ENCODE measurements at places on chromosomes 2 and 18.

DNA sequence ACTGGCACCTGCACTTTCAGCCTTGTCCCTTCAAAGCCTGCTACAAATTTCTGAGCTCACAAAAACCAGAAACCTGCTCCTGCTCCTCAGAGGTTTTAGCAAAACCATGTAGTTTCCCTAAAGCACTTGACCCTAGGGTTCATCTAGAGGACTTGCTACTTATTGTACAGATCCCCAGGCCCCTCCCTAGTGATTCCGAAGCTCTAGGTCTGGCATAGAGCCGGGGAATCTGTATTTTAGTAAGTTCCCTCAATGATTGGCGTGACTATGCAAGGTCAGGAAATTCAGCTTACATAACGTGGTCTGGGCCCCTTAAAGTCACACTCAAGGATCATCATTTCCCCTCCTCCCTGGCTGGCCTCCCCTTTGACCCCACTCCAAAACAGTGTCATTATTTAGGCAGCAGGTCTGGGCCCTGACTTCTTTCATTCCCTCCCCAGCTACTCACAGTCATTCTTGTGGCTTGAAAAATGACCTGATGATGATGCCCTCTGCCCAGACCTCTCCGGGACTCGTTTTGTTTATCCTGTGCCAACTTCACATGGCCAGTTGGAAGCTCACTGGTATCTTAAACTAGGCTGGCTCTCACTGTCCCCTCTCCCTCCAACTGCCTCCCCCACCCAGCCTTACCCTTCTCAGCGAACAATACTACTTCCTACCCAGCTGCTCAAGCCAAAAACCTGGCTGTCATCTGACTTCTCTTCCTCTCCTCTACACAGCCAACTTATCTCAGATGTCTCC, 36.0 kb downstream of the WDFY1 start:
- no peak for DNase-seq

GRCh38 chr2:169966454-169966853, 139.2 kb downstream of the UBR3 start:
- no peak for DNase-seq

- no peak for DNase-seq
These were observed 14.1 kb downstream of the RIF1 start for GRCh38 chr2:151423760-151424159.

DNA sequence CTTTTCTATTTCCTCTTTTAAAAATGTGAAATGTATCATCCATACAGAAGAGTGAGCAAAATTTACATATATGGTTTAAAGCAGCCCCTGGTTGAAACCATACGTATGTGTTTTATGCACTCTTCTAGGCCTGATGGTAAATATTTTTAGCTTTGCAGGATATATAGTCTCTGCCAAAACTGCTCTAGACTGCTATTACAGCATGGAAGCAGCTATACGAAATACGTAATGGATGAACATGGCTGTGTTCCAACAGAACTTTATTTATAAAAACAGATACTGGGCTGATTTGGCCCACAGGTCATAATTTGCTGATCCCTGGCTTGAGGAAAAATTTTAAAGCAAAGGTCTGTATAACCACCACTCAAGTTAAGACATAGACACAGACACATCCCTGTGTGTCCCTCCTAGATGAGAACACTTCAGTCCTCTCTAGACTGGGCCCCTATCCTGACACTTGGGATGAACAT, 42.5 kb upstream of the ATP8B1 start:
- no peak for DNase-seq

DNA sequence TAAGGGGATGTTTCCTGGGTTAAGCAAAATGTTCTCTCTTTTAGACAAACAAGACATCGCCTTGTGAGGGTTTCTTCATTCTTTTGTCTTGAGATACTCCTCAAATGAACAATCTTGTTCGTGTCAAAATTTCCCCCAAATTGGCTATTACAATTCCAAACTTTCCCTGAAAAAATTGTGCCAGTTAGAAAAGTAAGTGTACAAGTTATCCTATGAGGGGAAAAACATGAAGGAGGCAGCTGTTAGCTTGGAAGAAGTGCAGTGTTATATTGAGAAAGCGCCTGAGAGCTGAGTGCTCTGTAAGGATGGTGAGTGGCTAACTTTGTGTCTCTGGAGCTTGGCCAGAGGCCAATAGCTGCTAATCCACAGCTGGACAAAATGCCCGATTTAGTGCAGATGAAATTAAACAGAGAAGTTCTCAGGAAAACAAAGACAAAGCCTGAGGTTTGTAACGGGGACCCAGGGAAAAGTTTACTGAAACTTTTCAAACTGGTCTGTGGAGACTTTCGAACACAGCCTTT, 14.1 kb upstream of the PLEKHH2 start:
- DNase-seq, result no peak

GRCh38 chr18:31664101-31664500, 20.3 kb downstream of the B4GALT6 start:
- DNase-seq, result no peak

- peak; percentile 47 for DNase-seq
These were observed 136.5 kb upstream of the HAAO start for GRCh38 chr2:42928692-42929545.

- DNase-seq, result no peak
These were observed 34.7 kb downstream of the ST6GAL2 start for GRCh38 chr2:106851087-106851874.

DNA sequence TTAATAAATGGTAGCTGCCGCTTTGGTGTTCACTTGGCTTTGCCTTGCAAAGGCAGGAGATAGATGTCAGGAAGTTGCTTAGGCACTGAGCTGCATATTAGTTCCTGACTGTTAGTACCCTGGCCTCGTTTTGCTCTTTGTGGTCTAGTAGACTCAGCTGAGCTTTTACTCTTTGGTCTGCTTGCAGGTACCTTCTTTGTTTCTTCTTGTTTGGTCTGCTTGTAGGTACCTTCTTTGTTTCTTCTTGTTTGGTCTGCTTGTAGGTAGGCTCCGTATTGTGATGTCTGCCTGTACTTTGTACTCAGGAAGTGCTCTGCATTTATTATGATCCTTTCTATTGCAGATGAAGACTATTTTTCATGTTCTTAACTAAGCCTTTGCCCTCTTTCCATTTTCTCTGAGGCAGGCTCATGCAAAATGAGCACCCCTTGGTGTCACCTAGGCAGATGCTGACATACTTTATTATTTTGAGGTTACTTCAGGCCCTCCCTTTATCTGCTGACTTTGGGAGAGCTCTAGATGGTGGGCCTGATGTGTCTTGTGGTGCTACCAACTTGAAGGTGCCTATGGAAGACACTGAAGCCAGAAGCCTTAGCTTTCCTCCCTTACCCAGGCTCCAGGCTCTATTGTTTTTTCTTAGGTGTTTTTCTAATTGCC, 6.0 kb downstream of the RPIA start:
- no peak for DNase-seq

- no peak for DNase-seq
These were observed 6.2 kb downstream of the KCNIP3 start for GRCh38 chr2:95303191-95303919.

GRCh38 chr2:199994371-199994770, 39.0 kb downstream of the MAIP1 start:
- DNase-seq, result no peak

- no peak for DNase-seq
These were observed 11.1 kb downstream of the ARHGEF33 start for GRCh38 chr2:38900726-38901125.
